ENCODE measurements at places on chromosomes 1 and 21.
A peak's percentile ranks its signal among the peaks of the same experiment; 100 is the strongest.

DNA sequence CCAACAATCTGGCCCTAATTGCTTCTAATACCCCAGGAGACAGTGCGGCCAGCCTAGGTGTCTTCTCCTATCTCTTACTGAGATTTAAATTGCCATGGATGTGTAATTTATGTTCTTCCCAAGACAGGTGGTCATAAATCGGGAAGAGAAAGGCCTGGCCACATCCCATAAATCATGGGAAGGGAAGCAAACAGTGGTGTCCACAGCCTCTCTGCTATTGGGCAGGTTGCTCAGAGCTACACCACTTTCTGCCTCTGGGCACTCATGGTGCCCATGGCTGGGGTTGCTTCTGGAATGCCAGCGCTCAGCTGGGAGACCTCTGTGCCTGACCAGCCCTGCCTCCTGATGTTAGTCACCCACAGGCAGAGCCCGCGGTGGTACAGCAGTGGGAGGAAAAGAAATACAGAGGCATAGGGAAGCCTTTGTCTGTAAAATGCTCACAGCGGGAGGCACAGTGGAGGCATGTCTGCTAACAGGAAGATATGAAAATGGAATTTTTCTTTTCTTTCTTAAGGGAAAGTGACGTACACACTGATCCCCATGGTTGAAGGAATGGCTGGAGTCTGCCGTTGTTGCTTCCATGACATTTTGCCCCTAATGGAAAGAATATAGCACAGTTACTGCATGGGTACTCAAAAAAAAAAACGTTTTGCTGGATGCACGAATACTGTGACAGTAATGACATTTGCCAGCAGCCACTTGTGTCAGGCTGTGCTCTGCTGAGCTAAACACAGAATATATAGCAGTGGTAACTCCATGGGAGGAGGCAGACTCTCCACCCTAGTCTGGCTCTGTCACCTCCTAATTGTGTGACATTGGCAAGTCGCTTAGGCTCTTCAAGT, 21.9 kb downstream of the MTARC1 start:
- peak; percentile 25 for DNase-seq

GRCh38 chr1:43651902-43652301, 2.0 kb downstream of the KDM4A start:
- DNase-seq, result no peak

- DNase-seq, result peak; percentile 60
These were observed at the start of gene GIPC2 for GRCh38 chr1:78045926-78046778. Gene GIPC2 (plus strand): TSS chr1:78045966. CDS start chr1:78046095, 129 bp downstream.

DNA sequence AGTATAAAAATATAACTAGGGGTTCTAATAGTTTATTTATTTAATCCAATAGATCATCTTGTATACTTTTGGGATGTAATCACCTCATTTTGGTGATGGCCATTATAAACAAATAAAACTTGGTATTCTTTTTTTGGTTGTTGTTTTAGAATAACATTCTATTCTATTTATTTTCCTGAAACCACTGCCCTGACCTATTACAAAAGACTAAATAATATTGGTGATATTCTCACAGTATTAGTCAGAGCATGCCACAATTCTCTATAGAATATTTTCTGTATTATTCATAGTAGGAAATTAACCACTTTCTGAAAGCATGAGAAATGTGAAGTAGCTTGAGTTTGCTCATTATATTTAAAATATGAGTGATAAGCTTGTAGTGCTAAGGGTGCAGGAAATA, 54.1 kb upstream of the LRRC7 start:
- peak; percentile 16 for DNase-seq

GRCh38 chr1:11653101-11653860, 948 bp downstream of the FBXO2 start:
- peak; percentile 82 for DNase-seq

GRCh38 chr1:36369061-36369861, 16.5 kb downstream of the STK40 start:
- DNase-seq, result peak; percentile 85

- no peak for DNase-seq
These were observed 37.7 kb downstream of the MYOM3 start for GRCh38 chr1:24074196-24074595.

DNA sequence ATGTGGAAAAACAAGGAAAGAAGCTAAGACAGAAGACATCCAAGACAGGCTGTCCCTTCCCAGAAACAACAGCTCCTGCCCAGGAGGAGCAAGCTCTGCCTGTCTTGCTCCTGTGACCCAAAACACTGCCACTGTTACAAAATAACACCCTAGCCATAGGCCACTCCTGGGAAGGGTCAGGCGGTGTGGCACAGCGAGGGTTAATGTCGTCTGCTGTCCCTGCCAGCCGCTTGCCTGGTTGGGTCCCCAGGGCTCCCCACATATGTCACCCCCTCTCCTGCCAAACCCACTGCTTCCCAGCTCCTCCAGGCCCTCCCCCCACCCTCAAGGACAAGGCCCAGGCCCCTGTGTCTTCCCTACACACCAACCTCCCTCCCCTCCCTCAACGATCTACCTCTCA, 3.9 kb upstream of the NHLH1 start:
- DNase-seq, result no peak

- no peak for DNase-seq
These were observed 52.5 kb downstream of the CDC7 start for GRCh38 chr1:91553177-91553591.
